Heart left ventricle (tissue), 16 donors: ENCODE measurements at places on chromosomes 7 and 10. TPM values are rescaled to one million over a fixed set of nuclear protein-coding genes. Genes with fewer than 3 reads are reported as not detected.
A peak's percentile ranks its signal among the peaks of the same experiment; 100 is the strongest.

DNA sequence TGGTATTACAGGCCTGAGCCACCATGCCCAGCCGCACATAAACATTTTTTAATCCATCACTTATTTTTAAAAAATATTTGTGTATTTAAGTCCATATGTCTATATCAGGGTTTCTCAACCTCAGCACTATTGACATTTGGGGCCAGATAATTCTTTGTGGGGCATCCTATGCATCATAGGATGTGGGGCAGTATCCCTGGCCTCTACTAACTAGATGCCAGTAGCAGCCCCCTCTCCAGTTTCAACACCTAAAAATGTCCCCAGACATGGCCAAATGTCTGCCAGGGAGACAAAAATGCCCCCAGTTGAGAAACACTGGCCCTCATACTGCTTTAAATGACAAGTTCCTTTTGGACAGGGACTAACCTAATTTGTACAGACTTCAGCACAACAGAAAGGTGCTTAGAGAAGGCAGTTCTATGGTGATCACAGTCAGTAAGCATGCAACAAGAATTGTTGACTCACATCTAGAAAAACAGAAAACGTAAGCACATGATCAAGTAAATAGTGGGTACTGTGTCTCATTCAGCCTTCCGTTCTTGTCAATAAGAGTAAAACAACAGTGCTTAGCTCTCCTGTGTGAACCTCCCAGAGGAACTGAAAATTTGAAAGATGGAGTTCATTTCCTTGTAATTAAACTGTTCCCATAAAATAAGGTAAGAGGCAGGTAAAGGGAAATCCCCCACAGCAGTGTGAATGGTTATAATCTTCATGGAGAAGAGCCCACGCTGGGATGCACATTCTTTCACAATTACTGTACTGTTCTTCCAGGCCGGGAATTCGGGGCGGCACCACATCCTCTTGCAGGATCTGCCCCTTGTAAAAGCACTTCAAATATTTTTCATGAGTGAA, 17.3 kb upstream of the ADRB1 start:
- H3K4me1 ChIP-seq: no peaks in the 10 kb centered on the region
- no peak for DNase-seq
- no peaks in the 10 kb centered on the region for H3K36me3 ChIP-seq
- no peak overlapping the region for H3K27ac ChIP-seq

- no peaks in the 10 kb centered on the region for H3K36me3 ChIP-seq
- H3K4me3 ChIP-seq: peak overlapping the region; percentile 59
- peaks cover 9% of the 10 kb centered on the region for H3K4me1 ChIP-seq
- H3K27ac ChIP-seq: no peak overlapping the region
Measured at GRCh38 chr10:46106410-46107255, 60.6 kb upstream of the MSMB start.

DNA sequence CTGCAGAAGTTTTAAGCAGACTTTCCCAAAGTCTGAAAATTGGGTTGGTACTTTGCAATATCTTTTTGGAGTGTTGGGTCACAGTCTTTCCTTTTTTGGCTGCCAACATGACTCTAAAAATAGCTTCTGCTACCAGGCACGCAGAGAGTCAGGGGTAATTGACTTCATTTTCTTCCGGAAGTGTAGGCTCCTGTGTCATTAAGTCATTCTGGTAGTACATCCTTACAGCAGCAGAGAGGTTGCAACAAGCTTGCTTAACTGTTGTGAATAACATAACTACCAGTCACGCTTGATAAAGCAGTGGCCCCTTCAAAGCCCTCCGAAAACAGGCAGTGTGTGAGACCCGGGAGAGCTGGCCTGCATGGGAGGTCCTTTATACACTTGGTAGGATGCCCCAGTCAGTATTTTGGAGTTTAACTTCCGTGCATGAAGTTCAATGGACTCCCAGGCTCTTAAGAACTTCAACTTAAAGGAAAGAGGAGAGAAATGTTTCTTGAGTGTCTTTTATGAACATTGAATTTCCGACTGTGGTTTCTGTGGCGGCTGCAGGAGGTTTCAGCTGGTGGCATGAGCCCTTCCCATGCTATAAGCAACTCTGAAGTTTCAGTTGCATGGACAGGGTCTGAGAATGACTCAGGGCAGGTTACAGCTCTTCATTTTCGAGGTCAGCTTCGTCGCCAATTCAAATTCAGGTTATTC, 310.7 kb downstream of the GALNT17 start:
- no peaks in the 10 kb centered on the region for H3K27me3 ChIP-seq
- no peak overlapping the region for H3K27ac ChIP-seq
- no peak for DNase-seq

- peak overlapping the region; percentile 84 for H3K27ac ChIP-seq
- H3K27me3 ChIP-seq: no peaks in the 10 kb centered on the region
- H3K4me1 ChIP-seq: no peaks in the 10 kb centered on the region
- no peak overlapping the region for H3K4me3 ChIP-seq
- no peaks in the 10 kb centered on the region for H3K36me3 ChIP-seq
- no peak for DNase-seq
Measured at GRCh38 chr7:12685550-12685949, 1.9 kb upstream of the ARL4A start.

GRCh38 chr7:42483886-42484285, 246.9 kb upstream of the GLI3 start:
- H3K4me3 ChIP-seq: no peak overlapping the region
- H3K27ac ChIP-seq: no peak overlapping the region
- DNase-seq: no peak
- H3K36me3 ChIP-seq: no peaks in the 10 kb centered on the region
- no peaks in the 10 kb centered on the region for H3K27me3 ChIP-seq

DNA sequence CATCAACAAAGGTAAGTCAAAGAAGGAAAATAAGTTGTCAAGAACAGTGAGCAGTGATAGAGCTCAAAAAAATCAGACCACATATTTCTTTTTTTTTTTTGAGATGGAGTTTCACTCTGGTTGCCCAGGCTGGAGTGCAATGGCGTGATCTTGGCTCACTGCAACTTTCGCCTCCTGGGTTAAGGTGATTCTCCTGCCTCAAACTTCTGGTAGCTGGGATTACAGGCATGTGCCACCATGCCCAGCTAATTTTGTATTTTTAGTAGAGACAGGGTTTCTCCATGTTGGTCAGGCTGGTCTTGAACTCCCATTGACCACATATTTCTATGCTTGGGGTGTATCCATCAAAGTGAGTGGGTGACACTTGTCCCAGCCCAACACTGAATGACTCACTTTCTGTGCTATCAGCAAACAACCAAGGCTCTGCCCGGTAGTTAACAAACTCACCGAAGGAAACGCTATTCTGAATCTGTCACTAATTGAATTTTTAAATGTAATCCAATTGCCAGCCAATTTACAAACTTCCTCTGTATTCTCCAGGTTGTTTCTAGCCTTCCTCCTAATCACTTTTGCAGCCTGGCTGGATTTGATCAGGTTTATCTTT, 19.6 kb upstream of the SMNDC1 start:
- no peaks in the 10 kb centered on the region for H3K36me3 ChIP-seq
- no peaks in the 10 kb centered on the region for H3K27me3 ChIP-seq
- H3K27ac ChIP-seq: no peak overlapping the region

DNA sequence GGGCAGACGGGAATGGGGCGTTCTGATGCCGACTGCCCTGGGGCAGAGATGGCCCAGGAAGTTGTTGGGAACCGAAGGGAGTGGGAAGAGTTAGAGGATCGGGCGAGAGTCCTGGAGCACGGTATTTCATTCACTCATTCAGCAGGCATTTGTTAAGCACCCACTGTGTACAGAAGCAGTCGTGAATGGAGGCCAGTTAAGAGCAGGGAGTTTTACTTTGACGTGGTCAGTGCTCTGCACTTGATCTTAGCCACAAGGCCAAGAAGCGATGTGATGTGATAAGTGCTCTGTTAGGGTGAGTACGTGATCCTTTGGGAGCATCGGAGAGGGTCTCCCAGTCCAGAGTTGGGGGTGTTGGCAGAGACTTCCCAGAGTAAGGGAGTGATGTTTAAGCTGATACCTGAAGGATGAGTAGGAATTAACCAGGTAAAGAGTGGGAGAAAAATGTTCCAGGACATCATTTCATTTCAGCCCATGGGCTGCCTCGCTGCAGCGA, 890 bp downstream of the ZFYVE27 start:
- no peak overlapping the region for H3K27ac ChIP-seq
- no peak for DNase-seq
- H3K4me1 ChIP-seq: peaks cover 9% of the 10 kb centered on the region
- H3K4me3 ChIP-seq: peak overlapping the region; percentile 79
- no peaks in the 10 kb centered on the region for H3K27me3 ChIP-seq

DNA sequence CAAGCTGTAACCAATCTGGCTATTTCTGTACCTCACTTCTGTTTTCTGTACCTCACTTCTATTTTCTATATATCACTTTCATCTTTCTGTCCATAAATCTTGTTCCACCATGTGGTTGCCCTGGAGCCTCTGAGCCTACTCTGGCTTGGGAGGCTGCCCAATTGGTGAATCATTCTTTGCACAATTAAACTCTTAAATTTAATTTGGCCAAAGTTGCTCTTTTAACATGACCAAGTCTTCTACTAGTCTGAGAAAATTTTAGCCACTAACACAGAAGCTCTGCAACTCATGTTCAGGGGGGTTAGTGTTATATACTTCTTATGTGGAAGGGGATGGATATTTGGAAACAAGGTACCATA, 503.5 kb downstream of the KIF20B start:
- no peaks in the 10 kb centered on the region for H3K27me3 ChIP-seq
- no peak overlapping the region for H3K4me3 ChIP-seq
- no peak for DNase-seq
- H3K36me3 ChIP-seq: no peaks in the 10 kb centered on the region
- no peak overlapping the region for H3K27ac ChIP-seq
- no peaks in the 10 kb centered on the region for H3K4me1 ChIP-seq

- no peak for DNase-seq
- H3K4me3 ChIP-seq: no peak overlapping the region
- H3K27ac ChIP-seq: no peak overlapping the region
- H3K36me3 ChIP-seq: peaks cover 25% of the 10 kb centered on the region
- H3K27me3 ChIP-seq: no peaks in the 10 kb centered on the region
Measured at GRCh38 chr10:103124420-103125096, 68.5 kb downstream of the NT5C2 start.

GRCh38 chr10:100883312-100883821, 29.4 kb upstream of the SLF2 start:
- no peaks in the 10 kb centered on the region for H3K27me3 ChIP-seq
- no peak overlapping the region for H3K27ac ChIP-seq
- no peak for DNase-seq
- no peaks in the 10 kb centered on the region for H3K4me1 ChIP-seq
- no peak overlapping the region for H3K4me3 ChIP-seq

GRCh38 chr7:73822319-73823173, 8.2 kb upstream of the CLDN4 start:
- no peaks in the 10 kb centered on the region for H3K36me3 ChIP-seq
- H3K27me3 ChIP-seq: no peaks in the 10 kb centered on the region
- DNase-seq: no peak
- peaks cover 3% of the 10 kb centered on the region for H3K4me1 ChIP-seq

GRCh38 chr10:27861781-27862180, 116.2 kb upstream of the MKX start:
- H3K27me3 ChIP-seq: no peaks in the 10 kb centered on the region
- H3K27ac ChIP-seq: no peak overlapping the region
- no peak overlapping the region for H3K4me3 ChIP-seq
- no peaks in the 10 kb centered on the region for H3K36me3 ChIP-seq

- H3K27ac ChIP-seq: peak overlapping the region; percentile 8
- peak overlapping the region; percentile 58 for H3K4me3 ChIP-seq
- H3K36me3 ChIP-seq: no peaks in the 10 kb centered on the region
- H3K27me3 ChIP-seq: peaks cover 30% of the 10 kb centered on the region
- H3K4me1 ChIP-seq: peaks cover 23% of the 10 kb centered on the region
Measured at GRCh38 chr7:100894860-100895700, 608 bp downstream of the ACHE start.

- no peak overlapping the region for H3K4me3 ChIP-seq
- no peak for DNase-seq
- peak overlapping the region; percentile 52 for H3K27ac ChIP-seq
Measured at GRCh38 chr7:22208799-22209198, 148.2 kb downstream of the RAPGEF5 start.

GRCh38 chr7:30800785-30801252, 29.6 kb downstream of the MINDY4 start:
- H3K36me3 ChIP-seq: no peaks in the 10 kb centered on the region
- H3K4me3 ChIP-seq: no peak overlapping the region
- DNase-seq: no peak
- peaks cover 11% of the 10 kb centered on the region for H3K4me1 ChIP-seq

DNA sequence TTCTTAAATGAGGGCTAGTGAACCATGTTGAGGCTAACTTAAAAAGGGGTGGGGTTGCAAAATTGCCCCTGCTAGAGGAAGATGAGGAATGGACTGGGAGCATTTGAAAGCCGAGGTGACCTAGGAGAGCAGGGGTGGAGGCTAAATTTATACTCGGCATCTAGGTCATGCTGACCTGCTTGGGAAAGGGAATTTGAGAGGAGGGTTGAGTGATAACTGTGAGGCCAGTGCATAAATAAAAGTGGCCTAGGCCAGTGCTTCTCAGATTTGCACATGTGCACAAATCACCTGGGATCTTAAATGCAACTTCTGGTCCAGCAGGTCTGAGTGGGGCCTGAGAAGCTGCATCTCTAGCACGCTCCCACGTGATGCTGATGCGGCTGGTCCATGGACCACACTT, 70.4 kb downstream of the CDK1 start:
- no peak for DNase-seq
- peak overlapping the region; percentile 80 for H3K27ac ChIP-seq
- no peaks in the 10 kb centered on the region for H3K27me3 ChIP-seq
- H3K4me1 ChIP-seq: peaks cover 43% of the 10 kb centered on the region

DNA sequence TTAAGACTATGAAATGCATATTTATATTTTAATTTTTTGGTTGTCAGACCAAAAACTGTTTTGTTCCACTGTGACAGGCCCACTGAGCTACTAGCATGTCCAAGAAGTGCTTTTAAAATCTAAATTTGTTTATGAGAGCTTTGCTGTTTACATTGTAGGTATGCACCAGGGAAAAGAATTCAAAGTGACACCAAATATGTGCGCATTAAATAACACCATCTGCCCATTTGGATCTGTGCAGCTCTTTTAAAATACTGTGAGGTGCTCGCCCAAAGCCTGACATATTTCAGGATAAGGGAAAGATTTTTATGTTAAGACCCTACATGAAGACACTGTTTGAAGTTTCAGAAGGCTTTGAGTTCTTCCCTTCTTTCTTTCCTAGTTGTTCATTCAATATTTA, 162.9 kb downstream of the ST7 start:
- H3K4me3 ChIP-seq: no peak overlapping the region
- H3K27ac ChIP-seq: no peak overlapping the region
- H3K36me3 ChIP-seq: no peaks in the 10 kb centered on the region
- H3K27me3 ChIP-seq: no peaks in the 10 kb centered on the region

DNA sequence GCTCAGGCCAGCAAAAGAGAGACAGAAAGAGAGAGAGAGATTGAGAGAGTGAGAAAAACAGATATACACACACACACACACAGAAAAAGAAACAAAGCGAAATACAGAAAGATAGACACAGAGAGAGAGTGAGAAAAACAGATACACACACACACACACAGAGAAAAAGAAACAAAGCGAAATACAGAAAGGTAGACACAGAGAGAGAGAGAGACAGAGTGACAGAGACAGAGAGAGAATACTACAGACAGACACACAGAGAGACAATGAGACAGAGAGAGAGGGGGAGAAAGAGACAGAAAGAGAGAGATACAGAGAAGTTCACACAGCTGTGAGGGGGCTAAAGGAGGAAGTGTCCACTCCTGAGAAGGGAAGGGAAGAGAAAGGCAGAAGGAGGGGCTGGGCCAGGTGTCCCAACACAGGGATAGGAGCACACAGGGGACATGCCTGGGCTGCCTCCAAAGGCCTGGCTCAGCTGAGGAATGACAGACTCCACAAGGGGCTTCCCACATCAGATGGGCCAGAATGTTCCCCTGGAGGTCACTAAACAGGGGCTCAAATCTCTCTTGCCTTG, 4.3 kb downstream of the GCK start:
- DNase-seq: no peak
- H3K4me3 ChIP-seq: no peak overlapping the region
- H3K4me1 ChIP-seq: no peaks in the 10 kb centered on the region
- H3K36me3 ChIP-seq: no peaks in the 10 kb centered on the region
- H3K27ac ChIP-seq: no peak overlapping the region

The HKDC1 gene
- total RNA-seq: not detected

The HOGA1 gene
- total RNA-seq: 53.0 TPM
